ENCODE measurements at places on chromosomes 4 and X.

- DNase-seq: peak; percentile 17
Observed at GRCh38 chrX:54891573-54891972, 29.1 kb upstream of the TRO start.

DNA sequence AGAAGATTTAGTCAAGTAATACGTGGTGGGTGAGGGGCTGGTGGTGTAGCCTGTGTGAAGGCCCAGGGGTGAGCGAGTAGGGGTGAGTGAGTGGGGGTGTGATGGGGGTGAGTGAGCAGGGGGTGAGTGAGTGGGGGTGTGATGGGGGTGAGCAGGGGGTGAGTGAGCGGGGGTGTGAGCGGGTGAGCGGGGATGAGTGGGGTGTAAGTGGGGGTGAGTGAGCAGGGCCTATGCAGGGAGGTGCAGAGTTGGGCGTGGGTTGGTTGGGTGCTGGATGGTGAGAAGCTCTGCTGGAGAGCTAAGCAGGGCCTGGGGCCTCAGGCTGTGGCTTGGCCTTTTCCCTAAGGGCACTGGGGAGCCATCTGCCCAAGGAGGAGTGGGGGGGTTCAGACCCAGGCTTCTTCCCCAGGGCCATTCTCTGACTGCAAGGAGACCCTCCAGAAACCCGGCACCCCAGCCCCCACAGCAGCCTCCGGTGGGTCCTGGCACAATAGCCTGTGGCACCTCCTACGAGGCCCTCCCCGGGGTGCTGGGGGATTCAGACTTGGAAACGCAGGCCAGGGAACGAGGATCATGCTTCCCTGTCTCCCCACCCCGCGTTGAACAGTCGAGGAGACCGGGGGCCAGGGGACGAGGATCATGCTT is 30.4 kb downstream of the SH3TC1 start:
- no peak for DNase-seq

DNA sequence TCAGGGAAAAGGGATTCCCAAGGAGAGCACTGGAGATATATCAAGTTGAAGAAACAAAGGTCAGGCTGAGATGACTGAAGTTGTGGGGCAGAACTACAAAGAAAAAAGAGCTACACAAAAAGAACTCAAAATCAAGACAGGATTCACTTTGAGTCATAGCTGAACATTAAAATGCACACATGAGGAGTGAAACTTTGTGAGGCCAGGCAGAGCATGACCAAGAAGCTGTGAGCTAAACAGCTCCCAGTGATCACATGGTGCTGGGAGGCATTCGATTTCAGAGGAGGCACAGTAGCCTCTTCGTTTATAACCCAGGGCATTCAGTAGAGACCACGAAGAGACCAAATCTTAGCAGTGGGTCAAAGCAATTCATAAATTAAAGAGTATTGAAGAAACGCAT is 145.3 kb downstream of the ATRX start:
- DNase-seq: no peak

GRCh38 chr4:145680902-145681301 is 956 bp downstream of the C4orf51 start:
- no peak for DNase-seq

- no peak for DNase-seq
Observed at GRCh38 chr4:76732246-76732645, 165.7 kb downstream of the SOWAHB start.

DNA sequence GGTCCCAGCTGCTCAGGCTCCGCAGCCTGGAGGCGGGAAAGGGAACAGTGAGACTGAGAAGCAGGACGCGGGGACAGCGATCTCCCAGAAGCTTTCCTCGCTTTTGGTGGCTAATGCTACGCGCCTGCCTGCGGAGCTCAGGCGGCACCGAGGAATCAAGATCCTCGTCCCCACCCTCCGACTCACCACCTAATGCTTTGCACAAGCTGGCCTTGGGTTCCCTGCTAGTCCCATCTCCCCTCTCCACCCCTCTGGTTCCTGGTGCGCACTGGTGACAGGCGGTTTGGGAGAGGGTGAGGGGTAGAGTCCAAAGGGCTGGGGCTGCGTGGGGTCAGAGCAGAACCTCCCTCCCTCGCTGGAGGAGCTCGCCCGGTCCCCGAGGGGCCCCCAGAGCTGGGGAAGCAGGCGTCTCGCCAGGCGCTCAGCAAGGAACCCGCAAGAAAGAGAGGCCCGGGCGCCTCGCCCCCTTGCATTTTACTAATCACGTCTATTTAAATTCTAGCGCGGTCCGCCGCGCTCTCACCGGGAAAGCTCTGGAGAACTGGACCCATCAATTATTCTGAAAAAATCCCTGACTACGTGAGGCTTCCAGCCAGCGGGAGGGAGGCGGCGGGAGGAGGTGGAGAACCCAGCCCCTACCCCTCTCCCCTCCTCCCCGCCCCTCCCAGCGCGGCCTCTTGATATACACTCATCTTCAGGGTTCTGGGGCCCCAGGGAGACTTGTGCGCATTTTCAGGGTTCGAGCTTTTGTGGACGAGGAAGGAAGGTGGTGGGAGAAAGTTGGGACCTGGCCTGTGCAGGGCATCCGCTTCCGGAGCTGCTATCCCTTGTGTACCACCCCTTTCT is 9.1 kb downstream of the POU4F2 start:
- DNase-seq: no peak

DNA sequence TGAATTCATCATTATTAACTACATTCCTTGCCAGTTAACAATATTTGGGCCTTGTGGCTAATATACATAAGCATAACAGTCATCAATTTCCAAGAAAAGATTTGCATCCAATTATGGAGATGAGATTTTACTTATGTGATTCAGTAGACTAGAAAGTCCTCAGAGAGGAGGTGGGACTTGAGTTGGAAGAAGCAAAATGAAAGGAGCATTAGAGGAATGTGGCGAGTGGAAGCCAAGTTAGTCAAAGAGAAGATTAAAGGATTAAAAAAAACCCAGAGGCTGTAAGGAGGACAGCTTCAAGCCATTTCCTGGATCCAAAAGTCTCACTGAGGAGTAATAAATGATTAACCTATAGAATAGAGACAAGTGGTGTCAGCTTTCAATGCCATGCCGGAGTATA is 1099.4 kb upstream of the IGFBP7 start:
- DNase-seq: no peak

- DNase-seq: peak; percentile 26
Observed at GRCh38 chr4:152937336-152938236, 1.5 kb downstream of the FHDC1 start.

- no peak for DNase-seq
Observed at GRCh38 chr4:1294891-1295290, 5.2 kb downstream of the MAEA start.

DNA sequence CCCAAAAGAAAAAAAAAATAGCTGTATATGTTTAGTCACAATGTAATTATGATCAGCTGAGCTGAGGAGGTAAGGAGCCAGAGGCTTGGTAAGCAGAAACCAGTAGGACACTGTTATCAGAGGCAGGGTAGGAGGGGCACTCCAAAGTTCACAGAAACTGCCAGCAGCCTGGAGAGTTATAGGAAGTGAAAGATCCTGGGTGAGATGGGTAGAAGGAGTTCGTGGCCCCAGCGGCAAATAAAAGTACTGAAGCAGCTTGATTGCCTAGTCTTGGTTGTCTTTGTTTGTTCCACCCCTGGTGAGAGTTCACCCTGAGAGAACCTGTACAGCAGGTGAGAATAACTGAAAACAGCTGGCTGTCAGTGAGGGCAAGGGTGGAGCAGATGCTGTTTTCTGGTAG is 340.8 kb downstream of the ADGRL3 start:
- DNase-seq: no peak

GRCh38 chr4:55251342-55251741 is 94.7 kb upstream of the SRD5A3 start:
- no peak for DNase-seq

DNA sequence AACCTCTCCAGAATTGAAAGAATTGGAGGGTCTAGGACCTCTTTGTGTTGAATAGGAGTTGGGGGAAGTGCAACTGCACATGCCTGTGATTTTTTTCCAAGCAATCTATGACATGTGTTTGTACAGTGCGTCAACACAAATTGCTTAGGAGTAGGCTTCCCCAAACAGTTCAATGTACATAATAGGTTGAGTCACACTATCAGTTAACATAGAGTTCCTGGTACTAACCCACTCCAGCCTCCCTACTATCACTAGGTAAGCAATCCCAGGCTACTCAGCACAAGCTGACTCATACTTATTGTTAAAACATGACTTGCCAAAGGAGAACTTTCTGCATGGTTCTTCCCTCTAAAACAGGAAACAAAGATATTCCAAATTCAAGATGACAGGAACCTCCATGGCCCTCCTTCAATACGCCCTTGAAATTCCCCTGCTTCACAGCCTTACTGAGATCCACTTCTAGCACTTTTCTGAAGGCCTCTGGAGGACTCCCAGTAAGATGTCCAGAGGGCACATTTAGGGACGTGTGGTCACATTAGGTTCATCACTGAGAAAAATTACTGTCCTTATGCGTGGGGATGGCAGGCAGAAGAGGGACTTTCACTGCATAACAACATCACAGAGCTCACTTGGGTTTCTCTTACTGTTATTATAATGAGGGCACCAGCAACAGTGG is 8.4 kb upstream of the VSIG1 start:
- DNase-seq: no peak

DNA sequence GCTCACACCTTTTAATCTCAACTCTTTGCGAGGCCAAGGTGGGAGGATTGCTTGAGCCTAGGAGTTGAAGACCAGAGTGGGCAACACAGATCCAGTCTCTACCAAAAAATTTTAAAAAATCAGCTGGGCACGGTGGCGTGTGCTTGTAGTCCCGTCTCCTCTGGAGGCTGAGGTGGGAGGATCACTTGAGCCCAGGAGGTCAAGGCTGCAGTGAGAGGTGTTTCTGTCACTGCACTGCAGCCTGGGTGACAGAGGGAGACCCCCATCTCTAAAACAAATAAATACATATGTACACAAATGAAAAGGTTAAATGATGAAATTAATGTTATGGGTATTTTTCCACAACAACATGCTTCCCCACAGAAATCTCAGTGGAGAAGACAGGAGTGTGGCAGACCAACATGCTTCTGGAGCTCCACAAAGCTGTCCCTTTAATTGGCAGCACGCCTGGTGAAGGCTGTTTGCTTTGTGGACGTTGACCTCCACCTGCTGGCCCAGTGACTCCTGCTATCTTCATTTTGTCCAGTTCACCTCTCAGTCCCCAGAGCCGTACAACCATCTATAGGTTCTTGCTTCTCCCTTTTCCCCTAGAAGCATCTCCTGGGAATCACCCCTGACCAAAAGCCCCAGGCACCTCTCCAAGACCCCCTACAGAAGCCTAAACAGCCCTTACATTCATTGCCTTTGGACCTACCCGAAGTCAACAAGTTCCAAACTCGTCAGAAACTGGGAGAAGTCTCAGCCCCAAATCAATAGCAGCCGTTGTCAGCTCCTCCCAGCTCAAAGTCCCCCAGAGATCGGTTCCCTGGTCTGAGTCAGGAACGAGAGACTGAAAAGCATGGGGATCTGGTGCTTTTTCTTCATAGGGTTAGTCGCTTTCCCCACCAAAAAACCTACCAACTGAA is 36.4 kb upstream of the CD99 start:
- DNase-seq: no peak

GRCh38 chrX:16124201-16124600 is 836 bp downstream of the GRPR start:
- peak; percentile 33 for DNase-seq

DNA sequence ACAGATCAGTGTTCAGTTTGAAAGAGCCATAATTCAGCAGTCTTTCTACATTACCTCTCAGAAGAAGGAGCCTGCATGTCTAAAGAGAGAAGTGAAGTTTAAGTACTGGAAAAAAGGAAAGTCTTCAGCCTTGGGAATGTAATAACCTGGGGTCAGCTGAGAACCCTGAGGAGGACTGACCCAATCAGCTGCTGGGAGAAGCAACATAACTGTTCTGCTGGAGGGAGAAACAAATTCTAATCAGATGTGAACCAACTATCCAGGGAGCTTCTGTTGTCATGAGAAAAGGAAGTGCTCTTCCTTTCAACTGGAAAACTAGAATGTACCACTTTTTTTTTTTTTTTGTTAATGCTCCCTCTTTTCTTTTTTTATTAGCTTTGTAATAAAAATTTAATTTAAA is 64.5 kb upstream of the PDE5A start:
- no peak for DNase-seq

- DNase-seq: peak; percentile 45
Observed at GRCh38 chr4:1246901-1247863, 1.7 kb downstream of the CTBP1 start.

- DNase-seq: no peak
Observed at GRCh38 chr4:20253735-20254409, 2.2 kb downstream of the SLIT2 start.

DNA sequence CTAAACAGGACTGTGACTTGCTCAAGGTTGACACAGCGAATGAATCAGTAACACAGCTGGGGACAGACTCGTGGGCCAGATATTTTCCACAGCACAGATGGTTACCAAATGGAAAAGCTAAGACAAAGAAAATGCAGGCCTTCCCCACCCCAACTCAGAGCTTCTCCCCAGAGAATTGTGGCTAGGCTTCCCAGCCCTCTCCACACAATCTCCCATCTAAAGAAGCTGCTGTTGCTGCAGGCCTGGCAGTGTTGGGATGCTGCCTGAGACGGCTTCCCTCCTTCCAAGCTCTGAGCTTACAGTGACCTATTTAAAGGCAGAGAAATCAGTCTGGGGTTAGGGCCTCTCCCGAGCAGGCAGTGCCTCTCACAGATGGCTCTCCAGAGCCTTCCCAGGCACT is 46.5 kb upstream of the PGRMC1 start:
- no peak for DNase-seq

DNA sequence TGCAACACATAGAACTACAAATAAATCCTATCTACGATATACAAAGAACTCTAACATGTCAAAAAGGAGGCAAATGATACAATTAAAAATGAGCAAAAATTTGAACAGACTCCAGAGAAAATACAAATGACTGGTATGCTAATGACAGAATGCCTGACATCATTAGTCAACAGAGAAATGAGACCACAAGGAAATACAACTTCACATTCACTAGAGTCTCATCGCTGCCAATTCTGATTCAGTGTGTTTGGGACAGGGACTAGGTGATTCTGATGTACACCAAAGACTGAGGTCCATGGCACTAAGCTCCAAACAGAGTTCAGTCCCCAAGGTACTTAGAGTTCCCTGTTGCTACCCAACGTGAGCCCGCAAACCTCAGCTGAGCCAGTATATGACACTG is 23.4 kb downstream of the SLC2A9 start:
- no peak for DNase-seq

DNA sequence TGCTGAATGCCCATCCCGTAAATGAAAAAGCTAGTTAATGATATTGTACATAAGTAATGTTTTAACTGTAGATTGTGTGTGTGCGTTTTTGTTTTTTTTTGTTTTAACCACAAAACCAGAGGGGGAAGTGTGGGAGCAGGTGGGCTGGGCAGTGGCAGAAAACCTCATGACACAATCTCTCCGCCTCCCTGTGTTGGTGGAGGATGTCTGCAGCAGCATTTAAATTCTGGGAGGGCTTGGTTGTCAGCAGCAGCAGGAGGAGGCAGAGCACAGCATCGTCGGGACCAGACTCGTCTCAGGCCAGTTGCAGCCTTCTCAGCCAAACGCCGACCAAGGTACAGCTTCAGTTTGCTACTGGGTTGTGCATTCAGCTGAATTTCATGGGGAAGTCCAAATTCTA is at the start of gene SPP1:
Gene SPP1, plus strand, starts transcription at position 249 of the 400 bp plus-strand sequence. CDS start 1,182 bp downstream, outside the sequence.
- no peak for DNase-seq

- no peak for DNase-seq
Observed at GRCh38 chr4:112023402-112023950, 121.8 kb upstream of the FAM241A start.

All from T47D (cell line).